ENCODE measurements at places on chromosomes 2 and 18.

GRCh38 chr2:16925145-16925544 is 259.5 kb upstream of the CYRIA start:
- DNase-seq = no peak

DNA sequence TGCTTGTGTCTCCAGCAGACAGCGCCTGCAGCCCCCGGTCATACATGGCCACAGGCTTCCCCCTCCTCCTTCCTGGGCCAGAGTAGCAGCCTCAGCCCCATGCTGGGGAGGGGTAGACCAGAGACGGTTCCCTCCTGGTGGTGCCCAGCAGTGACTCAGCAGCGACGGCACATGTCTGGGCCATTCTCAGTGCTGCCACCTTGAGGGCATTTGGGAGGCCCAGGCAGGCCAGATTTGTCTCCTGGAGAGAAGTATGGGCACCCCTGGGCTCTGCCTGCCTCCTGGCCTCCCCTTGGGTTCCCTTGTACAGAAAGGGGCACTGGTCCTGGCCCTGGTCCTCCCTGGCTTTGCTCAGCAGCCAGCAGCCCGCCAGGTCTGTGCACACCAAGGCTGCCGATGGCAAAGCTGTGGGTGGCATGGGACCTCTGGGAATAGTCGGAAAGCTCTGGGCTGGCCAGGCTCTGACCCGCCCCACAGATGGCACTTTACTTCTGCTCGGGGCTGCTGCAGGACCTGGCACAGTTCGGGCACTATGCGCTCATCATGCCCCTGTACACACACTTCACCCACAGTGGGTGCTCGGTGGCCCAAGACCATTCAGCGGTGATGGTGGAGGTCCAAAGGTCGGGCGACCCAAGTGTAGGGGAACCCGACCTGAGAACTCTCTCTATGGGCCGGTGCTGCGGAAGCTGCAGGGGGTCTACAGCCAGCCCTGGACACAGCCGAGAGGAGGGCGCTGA is 11.4 kb upstream of the ALPI start:
- DNase-seq = peak; percentile 29

- DNase-seq = no peak
These were observed 257.2 kb upstream of the HDAC4 start for GRCh38 chr2:239657992-239658391.

DNA sequence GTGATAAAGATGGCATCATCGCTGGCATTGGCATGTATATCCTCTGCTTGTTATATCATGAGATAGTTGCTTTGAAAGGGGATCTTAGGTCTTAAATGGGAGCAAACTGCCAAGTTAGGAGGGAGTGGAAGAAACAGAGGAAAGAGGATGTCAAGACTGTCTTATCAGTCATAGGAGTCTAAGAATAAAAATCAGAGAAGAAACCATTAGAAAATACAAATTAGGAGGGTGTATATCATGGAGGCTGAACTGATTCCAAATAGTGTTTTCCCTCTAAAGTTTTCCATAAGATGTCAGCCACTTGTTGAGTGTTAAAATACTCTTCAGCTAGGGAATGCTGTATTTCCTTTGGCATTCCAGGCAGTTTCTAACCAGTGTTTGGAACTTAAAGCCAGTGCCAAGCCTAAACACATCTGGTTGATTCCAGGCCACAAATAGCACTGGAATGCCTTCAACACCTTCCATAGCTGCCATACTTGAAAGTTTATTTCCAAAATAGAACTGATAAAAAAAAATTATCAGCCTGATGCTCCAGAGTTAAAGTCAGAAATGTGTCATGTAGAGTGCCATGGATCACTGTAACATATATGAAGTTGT is 129.4 kb downstream of the ZEB2 start:
- DNase-seq = no peak

DNA sequence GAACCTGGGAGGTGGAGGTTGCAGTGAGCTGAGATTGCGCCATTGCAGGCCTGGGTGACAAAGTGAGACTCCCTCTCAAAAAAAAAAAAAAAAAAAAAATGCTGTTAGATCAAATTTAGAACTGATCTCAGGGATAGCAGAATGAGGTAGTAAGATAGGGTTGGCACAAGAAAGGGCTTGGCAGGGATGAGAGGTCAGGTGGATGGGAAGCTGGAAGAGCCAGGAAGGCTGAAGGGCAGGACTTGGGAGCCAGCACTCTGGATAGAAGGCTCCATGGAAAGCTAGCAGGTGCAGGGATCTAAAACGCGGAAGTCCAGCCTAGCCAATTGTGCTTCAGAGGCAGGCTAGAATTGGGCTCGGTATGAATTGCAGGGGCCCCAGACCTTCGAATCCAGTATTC is 250.9 kb upstream of the SP5 start:
- DNase-seq = no peak

DNA sequence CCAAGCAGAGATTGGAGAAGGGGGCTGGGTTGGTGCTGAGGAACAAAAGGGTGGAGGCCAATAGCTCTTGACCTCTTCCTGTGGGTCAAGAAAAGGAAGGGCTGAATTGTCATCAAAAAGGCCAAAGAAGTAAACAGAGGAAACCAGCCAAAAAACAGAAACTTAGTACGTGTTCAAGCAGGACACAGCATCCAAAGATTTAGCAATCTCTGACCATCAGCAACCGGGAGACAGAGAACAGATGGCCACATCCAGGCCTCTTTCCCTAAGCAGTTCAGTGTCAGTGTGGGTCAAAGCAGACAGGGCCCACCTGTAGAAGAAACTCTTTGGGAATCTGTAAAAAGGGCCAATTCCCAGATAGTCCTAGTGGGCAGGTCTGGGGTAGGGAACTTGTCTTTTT is 2.9 kb downstream of the DNPEP start:
- no peak for DNase-seq

DNA sequence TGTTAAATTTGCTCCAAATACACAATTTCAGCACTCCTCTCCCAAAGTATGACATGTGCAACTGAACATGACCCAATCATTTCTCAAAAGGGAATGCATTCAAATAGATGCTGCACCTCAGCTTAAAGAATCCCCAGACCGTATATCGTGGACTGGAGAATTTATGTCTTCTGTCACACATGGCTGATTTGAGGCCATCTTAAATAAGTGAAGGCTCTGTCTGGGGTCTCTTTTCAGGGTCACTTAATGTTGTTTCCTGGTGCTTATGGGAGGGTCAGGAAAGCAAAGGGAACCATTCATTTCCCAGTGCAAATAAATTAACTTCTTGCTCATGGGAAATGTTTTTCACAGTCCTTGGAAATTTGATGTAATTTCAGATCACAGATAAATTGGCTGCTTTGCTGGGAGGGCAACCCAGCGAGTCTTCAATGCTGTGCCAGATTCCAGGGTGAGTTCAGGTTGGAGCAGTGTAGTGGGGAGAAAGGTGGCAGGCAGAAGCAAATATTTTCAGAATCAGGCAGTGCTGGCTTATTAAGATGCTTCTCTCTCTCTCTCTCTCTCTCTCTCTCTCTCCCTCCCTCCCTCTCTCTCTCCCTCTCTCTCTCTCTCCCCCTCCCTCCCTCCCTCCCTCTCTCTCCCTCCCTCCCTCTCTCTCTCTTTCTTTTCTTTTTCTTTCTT is 34.3 kb downstream of the GATA6 start:
- DNase-seq = no peak

DNA sequence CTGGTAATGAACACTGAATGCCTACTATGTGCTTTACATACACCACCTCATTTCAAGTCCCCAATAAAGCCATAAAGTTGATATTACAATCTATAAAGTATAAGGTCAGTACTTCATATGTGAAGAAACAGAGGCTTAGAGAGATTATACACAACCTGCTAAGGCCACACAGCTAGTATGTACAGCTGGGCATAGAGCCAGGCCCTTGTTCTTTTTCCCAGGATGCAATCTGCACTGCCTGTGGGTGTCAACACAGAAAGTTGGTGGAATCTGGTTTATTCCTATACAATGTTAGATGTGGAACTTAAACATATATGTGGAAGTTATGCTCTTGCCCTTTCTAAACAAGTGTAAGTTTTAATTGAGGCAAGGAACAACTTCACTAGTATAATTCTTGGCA is 32.8 kb downstream of the INSIG2 start:
- no peak for DNase-seq

DNA sequence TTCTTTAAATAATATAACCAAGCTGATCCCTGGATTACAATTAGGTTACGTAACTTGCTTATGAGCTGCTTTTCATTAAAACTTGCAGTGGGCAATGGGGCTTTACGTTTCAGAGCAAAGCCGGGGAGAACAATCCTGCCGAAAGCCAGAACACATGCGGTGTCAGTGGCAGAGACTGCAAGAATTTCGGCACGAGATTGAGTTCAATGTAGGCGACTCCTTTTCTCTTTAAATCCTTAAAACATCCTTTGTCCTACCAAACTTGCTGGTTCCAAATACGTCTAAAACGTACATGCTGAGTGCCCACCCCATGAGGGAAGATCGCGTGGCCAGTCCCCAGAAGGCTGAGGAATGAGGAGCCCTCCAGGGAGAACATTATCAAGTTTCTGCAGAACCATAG is 36.8 kb upstream of the NCOA1 start:
- no peak for DNase-seq

DNA sequence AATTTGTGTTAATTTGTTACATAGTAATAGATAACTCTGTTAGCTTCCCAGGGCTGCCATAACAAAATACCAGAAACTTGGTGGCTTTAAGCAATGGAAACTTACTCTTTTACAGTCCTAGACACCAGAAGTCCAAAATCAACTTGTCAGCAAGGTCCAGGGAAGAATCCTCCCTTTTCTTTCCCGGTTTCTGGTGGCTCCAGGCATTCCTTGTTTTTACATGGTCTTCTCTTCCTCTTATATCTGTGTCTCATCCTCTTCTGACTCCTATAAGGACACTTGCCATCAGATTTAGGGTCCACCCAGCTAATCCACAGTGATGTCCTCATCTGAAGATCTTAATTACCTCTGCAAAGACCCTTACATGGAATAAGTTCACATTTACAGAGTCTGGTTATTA is 95.6 kb downstream of the DDX1 start:
- no peak for DNase-seq

GRCh38 chr2:188291617-188292347 is at the start of gene GULP1:
TSS of gene GULP1 (plus strand) at chr2:188291874. CDS start at chr2:188477703, 185,829 bp downstream.
- no peak for DNase-seq

DNA sequence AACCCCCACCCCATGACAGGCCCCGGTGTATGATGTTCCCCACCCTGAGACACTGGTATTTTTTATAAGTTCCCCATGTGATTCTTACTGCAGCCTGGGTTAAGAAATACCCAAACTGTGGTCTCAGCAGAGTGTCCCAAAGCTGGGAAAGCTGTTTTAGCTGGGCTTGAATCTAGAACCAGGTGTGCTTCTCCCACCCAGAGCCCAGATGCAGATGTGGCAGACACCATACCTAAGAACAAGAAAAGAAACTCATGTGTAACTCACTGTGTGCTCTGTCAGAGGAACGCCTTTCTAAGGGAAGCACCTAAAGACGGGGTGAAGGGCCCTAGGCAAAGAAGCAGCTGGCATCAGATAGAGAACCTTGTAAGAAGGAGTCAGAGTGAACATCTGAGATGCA is 23.9 kb downstream of the DOK1 start:
- no peak for DNase-seq

GRCh38 chr2:240154606-240155005 is 14.1 kb upstream of the OTOS start:
- DNase-seq = no peak

- no peak for DNase-seq
These were observed 111.6 kb upstream of the ODC1 start for GRCh38 chr2:10559634-10560224.

- no peak for DNase-seq
These were observed 79.1 kb downstream of the CACNB4 start for GRCh38 chr2:152019732-152020131.

DNA sequence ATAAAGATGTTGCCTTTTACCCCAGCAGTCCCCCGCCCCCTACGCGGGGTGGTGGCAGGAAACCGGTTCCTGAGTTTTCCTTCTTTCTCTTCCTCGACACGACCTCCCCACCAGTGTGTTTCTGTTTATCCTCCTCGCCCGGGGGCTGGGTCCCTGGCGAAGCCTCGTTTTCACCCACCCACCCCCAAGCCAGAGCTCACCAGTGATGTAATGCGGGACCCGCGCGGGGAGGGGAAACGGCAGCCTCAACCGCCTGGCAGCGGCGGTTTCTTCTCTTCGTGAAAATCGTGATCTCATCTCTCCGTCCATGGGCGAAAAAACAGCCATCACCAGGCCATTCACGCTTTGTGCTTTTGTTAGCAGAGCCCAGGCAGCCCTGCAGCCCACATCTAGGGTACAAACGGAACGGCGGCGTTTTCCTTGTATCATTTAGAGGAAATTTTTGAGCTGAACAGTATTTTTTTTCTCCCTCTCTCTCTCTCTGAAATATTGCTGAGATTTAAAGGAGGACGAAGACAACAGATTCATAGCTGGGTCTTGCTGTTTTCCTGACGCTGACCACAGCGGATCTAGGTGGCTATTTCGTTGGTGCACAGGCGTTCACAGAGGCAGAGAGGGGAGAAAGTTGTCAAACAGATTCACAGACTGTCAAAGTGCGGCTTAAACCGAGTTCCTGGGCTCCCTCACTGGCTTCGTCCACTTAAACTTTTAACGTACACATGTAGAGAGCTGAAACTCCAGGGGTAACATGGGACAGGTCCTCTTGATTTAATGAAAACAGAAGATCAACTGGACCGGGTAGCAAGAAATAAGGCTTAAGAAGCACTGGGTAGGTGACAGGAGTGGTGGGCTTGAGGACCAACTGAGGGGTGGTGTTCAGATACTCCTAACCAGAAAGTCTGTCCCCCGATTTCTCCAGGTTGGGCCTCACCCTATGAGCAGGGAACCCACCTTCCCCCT is 21.9 kb upstream of the PAX3 start:
- no peak for DNase-seq

DNA sequence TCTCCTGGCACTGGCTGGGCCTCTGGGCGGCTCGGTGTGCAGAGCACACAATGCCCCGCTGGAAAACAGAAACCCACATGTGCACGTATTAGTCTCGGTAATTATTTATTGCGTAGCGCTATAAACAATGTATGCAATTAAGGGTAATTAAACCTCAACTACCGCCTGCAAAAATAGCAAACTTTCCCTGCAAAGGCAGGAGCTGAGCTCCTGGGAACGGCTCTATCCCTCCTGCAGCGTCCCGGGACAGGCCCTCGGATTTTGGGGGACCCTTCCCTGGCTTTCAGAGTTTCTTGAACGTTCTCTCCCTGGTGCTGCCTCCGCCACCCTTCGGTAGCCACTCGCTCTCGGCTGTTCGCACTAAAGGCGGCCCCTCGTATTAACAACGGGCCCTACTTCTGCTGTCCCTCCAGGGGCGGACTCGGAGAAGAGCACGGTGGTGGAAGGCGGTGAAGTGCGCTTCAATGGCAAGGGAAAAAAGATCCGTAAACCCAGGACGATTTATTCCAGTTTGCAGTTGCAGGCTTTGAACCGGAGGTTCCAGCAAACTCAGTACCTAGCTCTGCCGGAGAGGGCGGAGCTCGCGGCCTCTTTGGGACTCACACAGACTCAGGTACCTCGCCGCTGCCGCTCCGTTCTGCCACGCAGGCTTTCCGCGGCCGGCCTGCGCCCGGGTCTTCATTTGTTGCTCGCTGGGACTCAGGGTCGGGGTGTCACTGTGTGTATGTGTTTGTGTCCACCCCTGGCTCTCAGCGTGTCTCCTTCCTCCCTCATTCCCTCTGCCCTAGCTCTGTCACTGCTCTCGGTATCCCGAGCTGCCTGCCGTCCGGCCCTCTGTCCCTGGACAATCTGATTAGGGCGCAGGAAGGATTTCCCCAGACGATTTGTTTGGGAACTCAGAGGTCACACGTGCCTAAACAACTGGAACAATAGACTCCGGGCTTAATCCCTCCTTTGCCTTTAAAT is 1.2 kb downstream of the DLX1 start:
- no peak for DNase-seq

- DNase-seq = no peak
These were observed 2.8 kb downstream of the CNOT11 start for GRCh38 chr2:101255501-101255900.

All from GM12864 (cell line).